Fibroblast of skin of back (primary cell): ENCODE measurements at places on chromosomes 2 and 18.

DNA sequence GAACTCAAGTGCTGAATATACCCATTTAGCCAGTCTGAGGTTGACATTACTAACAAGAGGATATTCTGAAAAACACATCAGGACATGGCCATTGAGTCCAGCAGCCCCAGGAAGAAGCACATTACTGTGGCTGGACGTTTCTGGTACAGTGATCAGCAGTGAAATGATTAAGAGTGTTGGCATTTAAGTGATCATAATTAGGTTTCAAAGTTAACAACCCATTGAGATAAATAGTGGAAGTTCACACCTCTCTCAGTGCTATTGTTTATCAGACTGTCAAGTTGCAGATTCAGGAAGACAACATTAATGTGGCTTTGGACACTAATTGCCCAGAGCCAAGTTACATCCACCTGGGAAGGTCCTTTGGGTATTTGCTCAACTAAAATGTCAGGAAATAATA, 139.5 kb upstream of the GAREM1 start:
- no peak for DNase-seq

DNA sequence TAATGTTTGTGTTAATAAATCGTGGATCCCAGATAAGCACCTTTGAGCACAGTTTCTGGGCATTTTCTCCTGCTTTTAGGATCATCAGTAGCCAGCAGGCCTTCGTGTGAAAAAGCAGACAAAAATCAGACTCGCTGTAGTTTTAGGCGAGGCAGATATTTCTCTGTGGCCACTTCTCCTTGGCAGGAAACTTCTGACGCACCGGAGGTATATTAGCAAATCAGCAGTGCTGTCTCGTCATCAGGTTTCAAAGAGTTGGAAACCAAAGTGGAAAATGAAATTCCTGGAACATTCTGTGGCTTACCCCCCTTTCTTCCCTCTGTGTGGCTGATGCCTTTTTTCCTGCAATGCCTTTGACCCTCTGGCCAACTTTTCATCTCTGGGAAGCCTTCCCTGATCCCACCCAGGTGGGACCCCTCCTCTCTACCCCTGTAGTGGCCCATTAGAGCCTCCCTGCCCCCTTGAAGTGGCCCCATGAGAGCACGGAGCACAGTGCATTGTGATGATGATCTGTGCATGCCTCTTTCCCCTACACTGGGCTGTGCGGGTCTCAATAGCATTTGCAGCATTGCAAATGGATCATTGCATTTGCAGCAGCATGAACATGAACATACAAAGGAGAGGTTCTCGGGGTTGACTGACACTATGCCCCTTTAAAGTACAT, 93.3 kb downstream of the RNF144A start:
- peak; percentile 60 for DNase-seq

- peak; percentile 62 for DNase-seq
Measured at GRCh38 chr2:237662671-237663093, 35.3 kb downstream of the LRRFIP1 start.

GRCh38 chr18:26777351-26778053, 88.0 kb downstream of the AQP4 start:
- no peak for DNase-seq

GRCh38 chr2:3620834-3621233, 25.9 kb downstream of the COLEC11 start:
- peak; percentile 13 for DNase-seq

DNA sequence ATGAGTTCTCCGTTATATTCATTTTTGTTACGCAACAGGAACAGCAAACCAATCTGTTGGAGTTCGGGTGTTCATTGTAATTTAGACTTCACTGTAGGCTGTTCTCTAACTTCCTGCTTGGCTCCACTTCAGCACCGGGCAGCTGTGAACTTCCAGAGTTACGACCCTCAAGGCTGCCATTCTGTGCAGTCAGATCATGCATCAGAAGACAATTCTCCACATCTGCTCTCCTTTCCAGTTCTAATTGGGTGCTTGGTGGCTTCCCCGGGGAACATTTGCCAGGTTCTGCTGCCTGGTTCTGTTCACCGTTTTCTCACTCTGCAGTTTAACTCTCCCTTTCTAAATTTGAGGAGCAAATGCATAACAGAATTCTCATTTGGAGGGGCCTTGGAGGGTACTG, 237.7 kb downstream of the NYAP2 start:
- peak; percentile 2 for DNase-seq

DNA sequence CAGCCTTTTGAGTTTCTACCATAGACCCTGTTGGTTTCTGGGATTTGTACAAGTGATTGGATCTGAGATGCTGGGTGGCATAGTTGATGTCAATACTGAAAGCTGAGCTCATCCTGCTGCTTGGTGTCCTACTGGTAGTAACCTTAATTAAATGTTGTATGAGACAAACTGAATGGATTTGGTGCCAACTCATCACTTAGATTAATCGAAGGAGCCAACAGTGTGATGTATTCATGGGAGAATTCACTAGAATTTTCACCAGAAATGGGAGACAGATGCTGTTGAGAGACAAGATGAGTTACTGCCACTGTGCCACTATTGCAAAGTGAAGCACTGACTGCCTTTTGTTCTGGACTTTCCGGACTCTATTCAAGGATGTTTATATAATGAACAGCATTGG, 158.5 kb downstream of the THADA start:
- DNase-seq, result no peak

DNA sequence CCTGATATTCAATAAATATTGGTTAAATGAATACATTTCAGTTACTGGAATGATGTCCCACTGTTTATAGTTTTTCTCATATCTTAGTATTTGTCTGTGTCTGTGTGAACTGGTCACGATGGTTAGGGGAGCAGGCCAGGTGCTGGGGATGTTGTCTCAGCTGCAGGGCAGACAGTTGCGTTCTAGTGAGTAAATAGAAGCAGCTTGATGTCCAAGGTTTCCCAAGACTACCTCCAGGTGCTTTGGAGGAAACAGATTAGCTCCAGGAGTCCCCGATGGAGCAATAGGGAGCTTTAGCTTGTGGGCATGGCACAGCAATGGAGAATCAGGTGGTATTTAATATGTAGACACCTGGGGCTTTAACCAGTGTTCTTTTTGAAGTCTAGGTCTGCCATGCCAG, 75.5 kb downstream of the GULP1 start:
- no peak for DNase-seq

GRCh38 chr2:15159751-15160177, 401.4 kb downstream of the NBAS start:
- peak; percentile 58 for DNase-seq

DNA sequence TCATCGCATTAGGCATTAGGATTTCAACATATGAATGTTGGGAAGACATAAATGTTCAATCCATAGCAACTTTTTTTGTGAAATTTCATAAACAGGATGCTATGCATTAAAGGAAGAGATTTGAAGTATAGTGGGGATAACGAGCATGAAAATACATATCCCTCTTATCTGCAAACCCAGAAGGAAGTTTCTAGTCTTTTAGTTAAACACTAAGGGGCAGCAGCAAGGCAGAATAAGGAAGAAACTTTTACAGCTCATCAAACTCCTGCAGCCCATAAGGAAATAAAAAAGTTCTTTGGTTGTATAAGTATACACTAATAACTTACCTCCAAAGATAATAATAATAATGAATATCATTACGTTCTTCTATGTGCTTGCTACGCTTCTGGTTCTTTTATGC, 81.5 kb downstream of the CD226 start:
- no peak for DNase-seq

DNA sequence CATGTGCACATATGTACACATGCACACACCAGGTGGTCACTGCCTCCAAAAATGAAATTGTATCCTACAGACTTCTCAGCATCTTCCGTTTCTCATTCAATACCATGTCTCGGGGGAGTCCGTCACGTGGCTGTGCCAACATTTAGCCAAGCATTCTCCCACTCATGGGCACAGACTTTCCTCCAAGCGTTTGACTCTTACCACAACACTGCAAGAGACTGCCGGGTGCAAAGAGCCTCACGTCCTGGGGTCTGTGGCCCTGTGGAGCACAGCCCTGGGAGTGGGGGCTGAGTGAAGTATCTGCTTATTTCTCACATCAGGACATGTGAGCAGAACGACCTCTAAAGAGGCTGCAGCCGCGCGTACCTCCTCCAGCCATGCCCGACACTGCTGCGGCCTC, 28.0 kb downstream of the HDAC4 start:
- DNase-seq, result no peak

GRCh38 chr2:150468350-150468960, 19.0 kb downstream of the RND3 start:
- no peak for DNase-seq

GRCh38 chr18:27959101-27959500, 217.8 kb downstream of the CDH2 start:
- no peak for DNase-seq

- DNase-seq, result no peak
Measured at GRCh38 chr2:222730366-222730999, 59.0 kb downstream of the MOGAT1 start.

DNA sequence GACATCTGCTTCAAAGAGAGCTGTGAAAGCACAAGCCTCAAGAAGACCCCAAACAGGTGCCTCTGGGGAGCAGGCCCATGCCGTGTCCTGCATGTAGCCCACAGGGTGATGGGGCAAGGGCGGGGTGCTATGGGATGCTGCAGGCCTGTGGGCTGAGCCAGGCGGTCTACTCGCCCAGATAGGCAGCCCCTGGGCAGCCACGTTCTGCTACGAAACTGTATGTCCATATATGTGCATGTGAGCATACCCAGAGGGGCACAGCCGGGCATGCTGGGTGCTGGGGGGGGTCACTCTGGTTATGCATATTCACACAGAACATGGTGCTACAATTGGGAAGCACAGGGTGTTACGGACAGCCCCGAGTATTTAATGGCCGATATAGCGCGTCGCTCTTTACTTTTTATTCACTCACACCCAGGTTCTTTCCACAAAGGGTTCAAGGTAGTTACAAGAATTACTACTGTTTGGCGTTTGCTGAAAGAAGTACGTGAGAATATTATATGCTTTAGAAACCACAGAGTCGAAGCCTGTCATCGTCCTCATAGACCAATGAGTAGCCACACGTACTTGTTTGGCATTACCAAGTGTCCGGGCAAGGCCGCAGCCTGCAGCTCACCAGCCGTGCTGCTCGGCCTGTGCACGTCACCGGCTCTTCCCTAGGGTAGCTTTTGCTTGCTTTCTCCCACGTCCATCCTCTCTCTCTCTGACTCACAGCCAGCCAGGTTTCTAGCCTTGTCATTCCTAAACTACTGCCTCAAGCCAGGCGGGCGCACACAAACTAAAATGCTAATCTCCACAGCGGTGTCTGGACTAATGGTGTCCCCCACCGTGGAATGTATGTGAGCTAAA, 14.4 kb downstream of the MTERF4 start:
- DNase-seq, result no peak

DNA sequence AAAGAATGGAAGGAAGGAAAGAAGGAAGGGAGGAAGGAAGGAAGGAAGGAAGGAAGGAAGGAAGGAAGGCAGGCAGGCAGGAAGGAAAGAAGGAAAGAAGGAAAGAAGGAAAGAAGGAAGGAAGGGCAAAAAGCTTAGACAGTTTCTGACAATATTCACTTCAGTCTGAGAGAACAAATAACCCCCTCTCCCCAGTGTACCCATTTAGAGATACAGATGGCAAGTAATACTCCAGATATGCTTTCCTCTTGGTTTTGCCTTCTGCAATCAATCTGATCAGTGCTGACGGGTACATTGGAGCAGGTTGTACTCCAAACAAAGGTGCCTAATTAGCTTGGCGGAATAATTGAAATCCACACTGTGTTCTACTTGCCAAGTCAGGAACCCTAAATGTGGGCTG, 534.6 kb upstream of the TMEFF2 start:
- no peak for DNase-seq

DNA sequence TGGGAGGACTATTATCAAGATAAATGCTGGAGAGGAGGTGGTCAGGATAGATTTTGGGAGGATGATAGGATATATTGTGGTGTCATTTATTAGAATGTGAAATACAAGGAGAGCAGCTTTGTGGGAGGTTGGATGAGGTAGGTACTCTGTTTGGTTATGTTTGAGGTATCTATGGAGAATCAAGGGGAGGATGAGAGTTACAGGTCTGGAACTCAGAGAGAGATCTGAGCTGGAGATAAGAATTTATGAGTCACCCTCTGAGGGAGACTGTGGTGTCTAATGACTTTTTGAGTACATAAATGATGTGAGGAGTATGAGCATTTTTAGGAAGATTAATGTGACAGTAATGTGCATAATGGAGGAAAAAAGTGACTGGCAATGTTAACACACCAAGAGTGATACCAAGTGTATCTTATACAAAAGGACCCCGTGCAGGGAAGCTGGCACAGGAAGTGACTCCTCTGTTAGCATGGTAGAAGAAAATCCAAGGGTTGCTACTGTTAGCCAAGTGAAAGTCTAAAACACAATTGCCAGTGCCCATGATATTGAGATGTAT, 48.2 kb downstream of the CRIM1 start:
- peak; percentile 92 for DNase-seq
